ENCODE measurements at places on chromosomes 16 and 17.

GRCh38 chr17:16491131-16491702 lies 776 bp downstream of the LRRC75A start:
- DNase-seq = no peak

DNA sequence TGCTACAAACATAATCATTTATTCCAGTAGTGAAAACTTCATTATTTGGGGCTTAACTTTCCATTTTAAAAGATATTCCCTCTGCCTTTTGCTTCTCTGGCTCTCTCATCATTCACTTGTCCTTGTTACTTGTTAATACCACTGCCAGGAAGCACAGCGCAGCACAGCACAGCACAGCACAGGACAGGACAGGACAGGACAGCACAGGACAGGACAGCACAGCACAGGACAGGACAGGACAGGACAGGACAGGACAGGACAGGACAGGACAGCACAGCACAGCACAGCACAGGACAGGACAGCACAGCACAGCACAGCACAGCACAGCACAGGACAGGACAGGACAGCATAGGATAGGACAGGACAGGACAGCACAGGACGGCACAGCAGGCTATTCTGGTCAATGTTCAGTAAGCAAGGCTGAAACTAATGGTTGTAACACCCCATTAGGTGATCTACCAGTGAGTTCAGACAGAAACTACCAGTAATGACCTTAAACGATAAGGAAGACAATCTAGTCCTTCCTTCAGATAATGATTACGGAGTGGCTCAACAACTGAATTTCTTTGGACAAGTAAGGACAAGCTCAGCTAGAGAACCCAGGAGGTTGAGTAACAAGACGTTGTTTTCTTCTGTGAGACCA lies 31.9 kb downstream of the COG1 start:
- DNase-seq = no peak

DNA sequence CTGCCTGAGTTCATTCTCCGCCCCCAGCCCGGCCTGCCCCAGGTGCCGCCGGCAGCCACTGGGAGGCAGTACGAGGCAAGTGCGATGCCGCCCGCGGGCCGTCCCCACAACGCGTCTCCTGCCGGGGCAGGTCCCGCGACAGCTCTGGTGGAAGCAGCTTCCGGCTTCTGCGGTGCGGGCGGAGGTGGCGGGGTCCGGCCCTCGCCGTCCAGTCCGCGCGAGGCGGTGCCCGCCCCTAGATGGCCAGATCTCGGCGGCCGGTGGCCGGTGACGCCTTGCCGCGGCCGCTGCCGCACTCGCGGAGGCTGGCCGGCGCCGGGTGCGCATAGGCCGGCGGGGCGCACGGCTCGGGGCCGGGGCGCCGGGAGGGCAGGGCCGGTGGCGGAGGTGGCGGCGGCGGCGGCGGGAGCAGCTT lies 1.8 kb downstream of the GJD3 start:
- peak; percentile 74 for DNase-seq

- DNase-seq = no peak
Observed at GRCh38 chr16:24822542-24822941, 23.2 kb upstream of the SLC5A11 start.

DNA sequence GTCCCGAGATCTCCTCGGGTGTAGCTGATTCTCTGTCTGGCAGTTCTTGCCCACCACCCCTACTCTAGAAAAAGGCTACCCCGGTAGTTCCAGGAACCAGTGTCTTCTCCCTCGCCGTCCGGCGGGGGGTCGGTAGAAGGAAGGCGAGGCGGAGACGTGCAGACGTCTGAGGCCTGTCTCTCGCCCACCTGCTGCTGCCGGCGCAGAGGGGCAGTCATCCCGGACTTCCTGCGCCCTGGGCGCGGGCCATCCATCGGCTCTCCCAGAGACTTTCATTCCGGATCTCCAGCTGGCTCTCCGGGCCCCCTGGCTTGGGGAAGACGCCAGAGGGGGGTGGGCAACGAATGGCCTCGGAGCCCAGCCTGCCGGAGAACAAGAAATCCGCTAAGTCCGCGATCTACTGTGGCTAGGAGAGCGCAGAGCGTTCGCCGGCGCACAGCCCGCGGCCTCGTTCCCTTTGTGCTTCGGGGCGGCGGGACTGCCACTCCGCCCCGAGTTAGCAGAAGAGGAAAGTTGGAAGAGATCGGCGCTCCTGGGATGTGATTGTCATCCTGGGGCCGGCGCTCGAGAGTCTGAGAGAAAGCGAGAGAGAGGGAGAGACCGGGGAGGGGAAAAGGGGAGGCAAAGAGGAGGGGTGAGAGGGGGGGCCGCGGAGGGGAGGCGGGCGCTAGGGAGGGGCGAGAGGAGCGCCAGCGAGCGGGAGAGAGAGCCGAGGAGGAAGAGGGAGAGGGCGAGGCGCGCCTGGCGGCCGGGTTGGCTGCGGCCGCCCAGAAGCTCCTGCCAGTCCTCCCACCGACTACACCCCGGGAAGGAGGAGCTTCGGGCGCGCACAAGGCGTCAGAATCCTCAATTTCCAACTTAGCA lies at the start of gene IRX5:
Gene IRX5, plus strand, starts transcription at position 861 of the 864 bp plus-strand sequence. CDS start 334 bp downstream, outside the sequence.
- peak; percentile 96 for DNase-seq

GRCh38 chr17:39652587-39653315 lies 12.4 kb upstream of the TCAP start:
- DNase-seq = no peak

GRCh38 chr16:71933913-71934695 lies 38.8 kb downstream of the IST1 start:
- DNase-seq = peak; percentile 86

DNA sequence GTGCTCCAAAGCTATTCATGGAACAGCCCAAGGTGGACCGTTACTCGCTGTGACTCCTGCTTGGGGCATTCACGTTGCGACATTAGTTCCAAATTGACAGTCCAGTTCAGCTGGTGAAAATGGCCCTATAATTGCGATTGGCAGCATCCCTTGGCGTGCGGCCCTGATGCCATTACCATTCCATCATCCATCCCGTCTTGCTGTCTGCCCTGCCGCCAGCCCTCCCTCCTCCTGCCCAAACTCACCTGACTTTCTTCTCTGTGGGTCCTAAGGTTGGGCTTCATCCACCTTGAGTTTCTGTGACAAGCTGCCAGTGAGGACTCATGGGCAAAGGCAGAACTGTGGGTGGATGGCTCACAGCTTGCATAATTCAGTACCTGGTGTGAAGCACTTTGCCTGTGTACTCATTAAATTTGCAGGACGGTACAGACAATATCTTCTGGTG lies 104.6 kb downstream of the RPTOR start:
- no peak for DNase-seq

- no peak for DNase-seq
Observed at GRCh38 chr17:29007456-29007855, 1.6 kb upstream of the SEZ6 start.

- no peak for DNase-seq
Observed at GRCh38 chr16:7408700-7409365, 76.2 kb downstream of the RBFOX1 start.

- peak; percentile 50 for DNase-seq
Observed at GRCh38 chr16:69626256-69626655, 60.5 kb downstream of the NFAT5 start.

DNA sequence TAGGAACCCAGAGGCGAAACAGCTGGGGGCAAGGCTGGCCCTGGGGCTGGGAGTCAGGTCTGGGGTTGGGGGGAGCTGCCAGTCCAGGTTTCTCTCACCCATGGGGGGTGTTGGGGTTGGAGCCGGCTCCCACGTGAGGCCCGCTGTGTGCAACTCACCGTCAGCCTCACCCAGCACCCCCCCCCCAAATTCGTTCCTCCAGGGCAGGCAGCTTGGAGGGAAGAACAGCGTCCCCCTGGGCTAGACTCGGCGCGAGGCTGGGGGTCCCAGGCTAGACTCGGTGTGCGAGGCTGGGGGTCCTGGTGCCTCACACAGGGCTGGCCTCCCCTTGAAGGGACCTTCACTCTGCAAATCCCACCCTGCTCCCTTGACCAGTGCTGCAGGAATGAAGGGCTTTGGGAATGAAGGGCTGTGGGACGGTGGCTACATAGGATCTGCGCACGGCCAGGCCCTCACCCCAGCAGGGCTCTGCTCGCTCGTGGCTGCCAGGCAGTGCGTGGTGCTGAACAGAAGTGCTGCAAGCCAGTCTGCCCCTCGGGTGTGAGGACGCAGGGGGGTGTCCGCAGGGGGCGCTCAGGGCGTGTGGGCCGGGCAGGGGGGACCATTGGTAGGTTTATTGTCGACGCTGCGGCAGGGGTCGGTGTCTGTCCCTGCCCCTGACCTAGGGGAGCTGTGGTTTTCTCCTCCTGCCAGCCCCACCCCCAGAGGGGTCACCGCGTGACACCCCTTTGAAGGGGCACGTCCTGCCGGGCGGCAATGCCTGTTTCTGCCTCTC lies 74.7 kb downstream of the KLHDC4 start:
- no peak for DNase-seq

GRCh38 chr16:75323198-75323597 lies 71.8 kb upstream of the BCAR1 start:
- no peak for DNase-seq

- DNase-seq = no peak
Observed at GRCh38 chr16:46914556-46915201, 30.5 kb downstream of the GPT2 start.

- no peak for DNase-seq
Observed at GRCh38 chr16:58337090-58337444, 42.2 kb upstream of the PRSS54 start.

- no peak for DNase-seq
Observed at GRCh38 chr17:52276381-52277008, 118.0 kb upstream of the CA10 start.

DNA sequence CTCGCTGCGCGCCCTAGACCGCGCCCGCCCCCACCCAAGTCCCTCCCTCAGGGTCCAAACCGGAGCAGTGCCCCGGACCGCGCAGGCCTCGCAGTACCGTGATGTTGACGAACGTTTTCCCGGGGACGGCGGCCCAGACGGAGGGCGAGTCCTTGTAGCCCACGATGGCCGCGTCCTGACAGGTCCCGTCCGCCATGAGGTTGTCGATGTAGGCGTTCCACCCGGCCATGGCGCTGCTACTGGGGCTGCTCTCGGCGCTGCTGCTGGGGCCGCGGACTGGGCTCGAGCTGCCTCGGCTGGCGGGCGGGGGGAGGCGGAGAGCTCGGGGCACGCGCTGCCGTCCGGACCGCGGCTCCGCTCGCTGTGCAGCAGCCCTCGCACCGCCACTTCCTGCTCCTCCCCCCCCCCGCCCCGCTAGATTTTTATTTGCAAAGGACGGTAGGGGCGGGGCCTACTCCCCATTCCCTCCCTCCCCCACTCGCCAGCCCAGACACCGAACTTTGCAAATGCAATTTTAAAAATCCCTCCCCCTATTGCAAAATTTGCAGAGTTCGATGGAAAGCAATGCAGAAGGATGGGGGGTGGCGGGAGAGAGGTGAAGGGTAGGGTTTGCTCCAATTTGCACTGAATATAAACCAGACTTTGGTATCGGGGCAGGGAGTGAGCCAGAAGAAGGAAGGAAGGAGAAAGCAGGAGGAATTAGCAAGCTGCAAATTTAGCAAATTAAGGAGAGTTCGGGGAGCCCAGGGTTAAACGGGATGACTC lies at the start of gene PFN1:
Gene PFN1, minus strand, starts transcription at position 365 of the 765 bp plus-strand sequence. Its CDS starts 136 bp downstream, at position 229.
- DNase-seq = peak; percentile 97

DNA sequence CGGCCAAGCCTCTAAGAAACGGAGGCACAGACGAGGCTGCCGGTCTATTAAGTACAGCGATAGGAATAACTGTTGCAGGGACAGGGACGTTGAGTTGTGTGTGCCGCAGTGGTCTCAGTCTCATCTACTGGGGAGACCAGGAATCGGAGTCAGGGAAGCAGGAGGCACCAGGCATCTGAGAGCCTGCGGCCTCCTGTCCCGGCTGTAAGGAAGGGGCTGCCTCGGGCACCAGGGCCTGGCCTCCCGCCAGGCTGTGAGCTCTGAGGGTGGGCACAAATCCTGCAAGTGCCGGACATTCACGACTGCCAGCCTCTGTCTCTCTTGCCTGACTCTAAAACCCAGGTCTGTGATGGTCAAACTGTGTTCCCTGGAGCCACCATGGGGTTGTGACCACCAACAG lies 76.0 kb downstream of the ARHGAP23 start:
- DNase-seq = no peak

DNA sequence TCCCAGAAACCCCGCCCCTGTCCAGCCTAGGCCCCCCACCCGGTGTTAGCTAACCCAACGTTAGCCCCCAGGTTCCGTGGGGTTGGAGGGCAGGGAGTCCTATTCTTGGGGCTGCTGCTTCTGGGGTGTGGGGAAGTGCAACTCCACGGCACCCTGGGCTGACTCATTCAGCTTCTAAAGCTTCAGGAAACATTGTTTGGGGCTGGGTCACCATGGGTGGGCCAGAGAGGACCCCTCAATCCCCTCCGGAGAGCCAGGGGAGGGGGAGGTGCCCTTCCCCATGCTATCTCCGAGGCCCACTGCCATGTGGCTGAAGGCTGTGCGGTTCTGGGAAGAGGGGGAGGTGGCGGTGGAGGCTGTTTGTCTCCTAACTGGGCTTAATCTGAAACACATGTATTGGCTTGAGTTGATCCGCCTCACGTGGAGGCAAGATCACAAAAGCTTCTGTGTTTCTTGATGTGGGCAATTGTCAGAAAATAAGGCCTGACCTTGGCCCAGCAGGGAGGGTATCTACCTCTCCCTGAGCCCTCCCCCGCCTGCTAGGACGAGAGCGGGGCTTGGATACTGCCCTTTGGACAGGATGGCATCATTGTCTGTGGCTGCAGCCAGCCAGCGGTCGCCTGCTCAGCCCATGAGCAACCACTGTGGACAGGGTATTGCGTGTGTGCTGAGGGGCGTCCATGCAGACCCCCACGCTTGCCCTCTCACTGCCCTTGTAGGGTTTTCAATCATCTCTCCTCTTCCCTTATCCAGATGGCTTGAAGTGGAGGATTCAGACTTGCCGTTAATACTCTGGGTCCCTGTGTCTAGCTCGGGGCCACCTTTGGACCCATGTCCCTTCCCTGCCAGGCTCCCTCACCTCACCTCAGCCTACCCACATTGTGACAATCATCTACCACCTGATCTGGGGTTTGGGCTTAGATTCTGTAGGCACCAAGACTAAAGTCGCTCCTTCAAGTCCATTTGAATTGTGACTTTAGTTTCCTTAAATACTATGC lies 1.3 kb downstream of the SERPINF1 start:
- DNase-seq = peak; percentile 74

- no peak for DNase-seq
Observed at GRCh38 chr16:49280105-49280741, 1.4 kb downstream of the CBLN1 start.

- no peak for DNase-seq
Observed at GRCh38 chr16:50681021-50681885, at the start of gene SNX20. TSS of gene SNX20 (minus strand) at chr16:50681312. CDS start at chr16:50677526, 3,786 bp downstream.

- no peak for DNase-seq
Observed at GRCh38 chr16:9610727-9611126, 519.3 kb downstream of the HAPSTR1 start.

DNA sequence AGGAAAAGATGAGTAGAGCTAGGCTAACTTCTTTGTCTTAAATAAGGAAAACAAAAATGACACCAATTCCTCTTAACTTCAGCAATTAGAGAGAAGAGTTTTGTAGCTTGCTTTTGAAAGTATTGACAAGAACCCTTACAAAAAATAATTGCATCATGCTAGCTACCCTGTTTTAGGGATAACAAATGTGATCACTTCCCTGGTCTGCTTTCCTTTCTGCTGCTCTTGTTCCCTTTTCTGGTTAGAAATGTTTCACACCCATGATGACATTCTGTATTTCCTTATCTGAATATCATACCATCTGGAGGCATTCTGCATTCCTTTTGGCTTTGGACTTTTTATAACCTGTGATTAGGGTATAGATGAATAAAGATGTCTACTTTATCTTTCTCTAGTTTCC lies 9.9 kb upstream of the SMIM36 start:
- DNase-seq = no peak

All from choroid plexus epithelial cell (primary cell).